Left colon (tissue), 2 donors: ENCODE measurements at places on chromosomes 13 and 19.

GRCh38 chr13:59747529-59747928, 416.2 kb downstream of the DIAPH3 start:
- no peak for DNase-seq

GRCh38 chr13:114067381-114067885, 65.0 kb downstream of the RASA3 start:
- no peak for DNase-seq

DNA sequence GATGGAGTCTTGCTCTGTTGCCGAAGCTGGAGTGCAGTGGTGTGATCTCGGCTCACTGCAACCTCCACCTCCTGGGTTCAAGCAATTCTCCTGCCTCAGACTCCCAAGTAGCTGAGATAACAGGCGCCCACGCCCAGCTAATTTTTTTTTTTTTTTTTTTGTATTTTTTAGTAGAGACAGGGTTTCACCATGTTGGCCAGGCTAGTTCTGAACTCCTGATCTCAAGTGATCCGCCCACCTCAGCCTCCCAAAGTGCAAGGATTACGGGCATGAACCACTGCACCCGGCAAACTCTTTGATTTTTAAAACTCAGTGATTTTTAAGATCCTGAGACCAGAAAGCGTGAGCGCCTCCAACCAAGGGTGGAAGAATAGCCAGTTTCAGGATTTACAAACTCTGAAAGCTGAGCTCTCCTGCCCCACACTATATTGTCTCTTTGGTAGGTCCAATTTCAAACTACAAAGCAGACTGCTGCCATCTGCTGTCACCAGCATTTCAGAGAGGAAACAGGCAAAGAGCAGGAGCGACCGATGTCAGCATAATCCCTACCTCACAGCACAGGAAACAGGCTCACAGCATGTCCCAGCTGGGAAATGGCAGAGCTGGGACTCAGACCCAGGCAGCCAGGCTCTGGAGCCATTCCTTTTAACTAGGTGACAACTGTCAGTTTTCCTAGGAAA, 9.2 kb downstream of the NOSIP start:
- DNase-seq, result peak; percentile 57

- DNase-seq, result peak; percentile 67
These were observed 1.6 kb upstream of the KMT2B start for GRCh38 chr19:35715981-35716800.

GRCh38 chr13:30415430-30416030, 6.8 kb upstream of the UBE2L5 start:
- no peak for DNase-seq

- no peak for DNase-seq
These were observed 330.8 kb downstream of the TBC1D4 start for GRCh38 chr13:75151081-75151643.

- no peak for DNase-seq
These were observed 28.5 kb downstream of the EXOC3L2 start for GRCh38 chr19:45216667-45217066.

- no peak for DNase-seq
These were observed at the start of gene PDE4A for GRCh38 chr19:10420444-10421239. Gene PDE4A, plus strand, starts transcription at chr19:10420538. Its CDS starts 227 bp downstream, at chr19:10420765.

GRCh38 chr13:47420020-47420419, 523.2 kb upstream of the HTR2A start:
- DNase-seq, result no peak

- DNase-seq, result peak; percentile 86
These were observed 133.7 kb downstream of the RAP2A start for GRCh38 chr13:97567510-97568243.

DNA sequence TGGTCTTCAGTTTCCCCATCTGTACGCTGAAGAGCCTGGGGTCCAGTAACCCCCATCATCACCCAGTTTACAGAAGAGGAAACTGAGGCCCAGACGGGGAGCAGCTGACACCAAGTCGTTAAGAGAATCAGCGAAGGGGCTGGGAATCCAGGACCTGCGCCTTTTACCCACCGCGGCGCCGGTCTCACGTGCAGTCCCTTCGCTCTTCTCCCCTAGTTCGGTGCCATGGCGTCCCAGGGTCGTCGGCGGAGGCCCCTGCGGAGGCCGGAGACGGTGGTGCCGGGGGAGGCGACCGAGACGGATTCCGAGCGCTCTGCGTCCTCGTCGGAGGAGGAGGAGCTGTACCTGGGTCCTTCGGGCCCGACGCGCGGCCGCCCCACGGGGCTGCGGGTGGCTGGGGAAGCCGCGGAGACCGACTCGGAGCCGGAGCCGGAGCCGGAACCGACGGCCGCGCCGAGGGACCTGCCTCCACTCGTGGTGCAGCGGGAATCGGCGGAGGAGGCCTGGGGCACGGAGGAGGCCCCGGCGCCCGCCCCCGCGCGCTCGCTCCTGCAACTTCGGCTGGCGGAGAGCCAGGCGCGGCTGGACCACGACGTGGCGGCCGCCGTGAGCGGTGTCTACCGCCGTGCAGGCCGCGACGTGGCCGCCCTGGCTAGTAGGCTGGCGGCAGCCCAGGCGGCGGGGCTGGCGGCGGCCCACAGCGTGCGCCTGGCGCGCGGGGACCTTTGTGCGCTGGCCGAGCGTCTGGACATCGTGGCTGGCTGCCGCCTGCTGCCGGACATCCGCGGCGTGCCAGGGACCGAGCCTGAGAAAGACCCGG, 698 bp downstream of the BLOC1S3 start:
- peak; percentile 60 for DNase-seq

GRCh38 chr13:109684824-109685202, 101.6 kb downstream of the IRS2 start:
- DNase-seq, result peak; percentile 80

DNA sequence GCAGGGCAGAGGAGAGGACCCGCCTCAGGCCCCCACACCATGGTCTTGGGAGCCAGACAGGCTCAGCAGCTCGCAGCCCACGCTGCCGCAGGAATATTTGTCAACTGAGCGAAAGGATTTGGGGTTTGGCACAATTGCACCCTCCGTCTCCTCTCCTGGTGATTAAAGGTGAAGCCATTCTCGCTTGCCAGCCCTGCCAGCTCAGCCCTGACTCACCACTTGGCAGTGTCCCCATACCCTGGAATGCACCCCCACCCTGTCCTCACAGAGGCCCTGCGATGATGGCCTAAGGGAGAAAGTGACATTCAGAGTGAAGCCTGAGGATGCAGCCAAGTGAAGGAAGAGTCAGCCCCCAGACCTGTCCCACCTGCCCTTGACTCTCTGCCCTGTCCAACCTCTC, 18.8 kb downstream of the CYTH2 start:
- peak; percentile 60 for DNase-seq

- DNase-seq, result no peak
These were observed 54.5 kb downstream of the RASA3 start for GRCh38 chr13:114077933-114078325.

- peak; percentile 42 for DNase-seq
These were observed 839 bp upstream of the CKAP2 start for GRCh38 chr13:52454459-52454819.

DNA sequence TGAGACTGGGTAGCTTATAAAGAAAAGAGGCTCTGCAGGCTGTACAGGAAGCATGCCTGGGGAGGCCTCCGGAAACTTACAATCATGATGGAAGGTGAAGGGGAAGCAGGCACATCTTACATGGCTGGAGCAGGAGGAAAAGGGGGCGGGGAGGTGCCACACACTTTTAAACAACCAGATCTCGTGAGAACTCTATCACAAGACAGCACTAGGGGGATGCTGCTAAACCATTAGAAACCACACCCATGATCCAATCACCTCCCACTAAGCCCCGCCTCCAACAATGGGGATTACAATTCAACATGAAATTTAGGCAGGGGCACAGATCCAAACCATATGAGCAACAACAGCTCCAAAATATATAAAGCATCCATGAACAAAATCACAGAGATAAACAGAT, 46.5 kb upstream of the GTF2F2 start:
- DNase-seq, result no peak

DNA sequence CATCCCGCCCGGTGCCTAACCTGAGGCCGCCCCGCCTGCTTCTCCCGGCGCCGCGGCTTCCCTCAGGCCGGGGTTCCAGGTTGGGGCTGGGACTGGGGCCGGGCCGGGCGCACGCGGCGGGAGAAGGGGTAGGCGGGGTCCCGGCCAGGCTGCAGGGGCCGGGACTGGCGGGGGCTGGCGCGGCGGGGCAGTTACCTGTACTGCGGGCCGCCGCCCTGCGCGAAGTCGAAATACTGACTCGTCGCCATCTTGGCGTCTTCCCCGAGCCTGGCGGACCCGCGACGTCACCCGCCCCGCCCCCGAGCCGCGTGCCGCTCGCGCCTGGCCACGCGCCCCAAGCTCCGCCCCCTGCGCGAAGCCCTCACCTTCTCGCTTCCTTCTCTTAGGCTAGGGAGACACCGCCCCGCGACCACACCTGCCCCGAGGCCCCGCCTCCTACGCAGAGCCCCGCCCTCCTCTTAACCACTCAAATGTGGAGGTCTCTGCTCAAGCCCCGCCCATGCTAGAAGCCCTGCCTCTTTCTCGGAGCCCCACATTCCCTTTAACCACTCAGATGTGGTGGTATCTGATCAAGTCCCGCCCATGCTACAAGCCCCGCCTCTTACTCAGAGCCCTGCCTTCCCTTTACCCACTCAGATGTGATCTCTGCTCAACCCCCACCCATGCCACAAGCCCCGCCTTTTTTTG, at the start of gene ZFR2:
Gene ZFR2, minus strand, starts transcription at position 269 of the 687 bp plus-strand sequence. Its CDS starts 21 bp downstream, at position 248.
- DNase-seq, result no peak

DNA sequence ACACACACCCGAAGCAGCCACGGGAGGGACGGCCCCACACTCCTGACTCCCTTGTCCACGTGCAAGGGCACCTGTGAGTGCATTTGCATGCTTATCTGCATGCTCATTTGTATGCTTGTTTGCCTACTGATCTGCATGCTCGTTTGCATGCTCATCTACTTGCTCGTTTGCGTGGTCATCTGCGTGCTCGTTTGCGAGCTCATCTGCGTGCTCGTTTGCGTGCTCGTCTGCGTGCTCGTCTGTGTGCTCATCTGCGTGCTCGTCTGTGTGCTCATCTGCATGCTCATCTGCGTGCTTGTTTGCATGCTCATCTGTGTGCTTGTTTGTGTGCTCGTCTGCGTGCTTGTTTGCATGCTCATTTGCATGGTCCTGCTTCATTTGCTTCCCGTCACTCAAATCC, 23.8 kb downstream of the SHC2 start:
- DNase-seq, result no peak

GRCh38 chr19:18730885-18731513, 47.5 kb downstream of the CRTC1 start:
- no peak for DNase-seq

DNA sequence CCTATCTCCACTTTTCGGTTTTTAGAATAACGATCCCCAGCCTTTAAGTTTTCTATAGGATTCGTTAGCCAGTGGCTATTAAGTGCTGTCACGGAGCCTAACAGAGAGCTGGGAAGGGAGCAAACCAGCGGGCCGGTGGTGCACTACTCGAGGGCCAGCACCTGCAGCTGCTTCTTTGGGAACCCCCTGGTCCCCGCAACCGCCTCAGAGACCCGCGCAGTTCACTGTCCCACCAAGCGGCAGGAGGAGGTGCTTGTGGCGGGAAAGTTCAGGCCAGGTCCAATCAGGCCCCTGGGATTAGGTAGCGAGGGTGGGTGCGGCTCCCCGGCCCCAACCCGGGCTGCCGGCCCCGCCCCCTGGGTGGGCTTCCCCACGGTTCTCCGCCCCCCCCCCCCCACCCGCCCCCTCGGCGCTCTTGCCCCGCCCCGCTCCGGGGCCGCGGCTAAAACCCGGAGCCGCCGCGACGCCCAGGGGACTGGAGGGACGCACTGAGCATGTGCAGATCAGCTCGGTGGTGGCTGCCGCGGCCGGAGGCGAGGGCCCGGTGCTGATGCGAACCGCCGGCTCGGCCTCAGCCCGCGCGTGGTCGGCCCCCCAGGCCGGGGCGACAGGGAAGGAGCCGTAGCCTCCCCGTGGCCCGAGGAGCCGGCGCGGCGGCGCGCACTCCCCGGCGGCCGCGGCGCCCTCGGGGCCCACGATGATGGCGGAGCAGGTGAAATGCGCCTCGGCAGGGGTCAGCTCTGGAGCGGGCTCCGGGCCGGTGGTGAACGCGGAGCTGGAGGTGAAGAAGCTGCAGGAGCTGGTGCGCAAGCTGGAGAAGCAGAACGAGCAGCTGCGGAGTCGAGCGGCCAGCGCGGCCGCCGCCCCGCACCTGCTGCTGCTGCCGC, at the start of gene SLAIN1:
Gene SLAIN1, plus strand, starts transcription at position 471 of the 887 bp plus-strand sequence. Its CDS starts 227 bp downstream, at position 698.
- DNase-seq, result peak; percentile 78

- no peak for DNase-seq
These were observed 5.6 kb upstream of the PRR36 start for GRCh38 chr19:7879836-7880235.

DNA sequence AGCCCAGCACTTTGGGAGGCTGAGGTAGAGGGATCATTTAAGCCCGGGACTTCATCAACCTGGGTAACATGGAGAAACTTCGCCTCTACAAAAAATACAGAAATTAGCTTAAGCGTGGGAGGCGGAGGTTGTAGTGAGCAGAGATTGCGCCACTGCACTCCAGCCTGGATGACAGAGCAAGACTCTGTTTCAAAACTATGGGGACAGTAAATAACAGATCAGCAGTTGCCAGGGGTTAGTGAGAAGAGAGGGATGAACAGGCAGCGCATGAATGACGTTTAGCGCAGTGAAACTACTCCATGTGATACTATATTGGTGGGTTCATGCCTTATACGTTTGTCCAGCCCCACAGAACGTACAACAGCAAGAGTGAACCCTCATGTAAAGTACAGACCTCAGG, 7.1 kb upstream of the ICAM3 start:
- DNase-seq, result no peak

DNA sequence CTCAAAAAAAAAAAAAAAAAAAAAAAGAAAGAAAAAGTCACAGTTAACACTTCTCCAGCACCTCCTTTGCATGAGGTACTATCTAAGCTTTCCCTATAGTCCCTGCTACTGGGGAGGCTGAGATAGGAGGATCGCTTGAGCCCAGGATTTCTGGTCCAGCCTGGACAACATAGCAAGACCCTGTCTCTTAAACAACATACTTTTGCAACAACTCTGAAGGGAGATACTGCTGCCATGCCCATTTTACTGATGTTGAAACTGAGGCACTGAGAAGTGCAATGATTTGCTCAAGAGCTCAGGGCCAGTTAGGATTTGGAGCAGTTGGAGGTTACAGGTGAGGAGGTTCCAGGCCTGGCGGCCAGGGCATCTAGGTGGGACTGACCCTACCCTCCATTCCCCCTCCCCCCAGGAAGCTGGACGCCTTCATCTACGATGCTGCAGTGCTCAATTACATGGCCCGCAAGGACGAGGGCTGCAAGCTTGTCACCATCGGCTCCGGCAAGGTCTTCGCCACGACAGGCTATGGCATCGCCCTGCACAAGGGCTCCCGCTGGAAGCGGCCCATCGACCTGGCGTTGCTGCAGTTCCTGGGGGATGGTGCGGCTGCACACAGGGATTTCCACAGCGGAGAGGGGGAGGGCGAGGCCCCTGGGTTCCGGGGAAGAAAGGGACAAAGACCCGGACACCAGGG, 4.3 kb upstream of the GRWD1 start:
- DNase-seq, result no peak

GRCh38 chr13:80348314-80348713, 7.4 kb upstream of the SPRY2 start:
- no peak for DNase-seq
